ENCODE measurements at places on chromosomes 11 and 22.

- peak; percentile 71 for DNase-seq
Observed at GRCh38 chr11:62728171-62728988, at the start of gene TTC9C. TSS of gene TTC9C (plus strand) at chr11:62728486. CDS start at chr11:62728849, 363 bp downstream.

GRCh38 chr11:29200791-29201562 is 815.9 kb downstream of the KCNA4 start:
- DNase-seq, result no peak

DNA sequence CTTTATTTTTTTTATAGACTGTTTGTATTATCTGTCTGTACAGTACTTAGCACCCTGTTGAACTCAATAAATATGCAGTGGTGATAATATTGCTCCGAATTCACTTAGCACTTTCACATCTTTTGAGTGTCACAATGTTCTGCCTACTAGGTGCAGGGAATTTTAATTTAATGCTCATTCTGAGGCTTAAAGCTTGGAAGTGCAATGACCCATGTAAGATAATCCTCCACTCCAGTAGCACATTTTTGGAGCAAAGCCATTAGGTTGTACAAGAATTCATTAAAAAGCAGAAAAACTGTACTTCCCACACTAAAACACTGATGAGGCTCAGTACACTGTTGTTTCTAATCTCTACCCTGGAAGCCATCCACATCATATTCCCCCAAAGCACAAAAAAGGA is 255.3 kb upstream of the MTNR1B start:
- DNase-seq, result no peak

DNA sequence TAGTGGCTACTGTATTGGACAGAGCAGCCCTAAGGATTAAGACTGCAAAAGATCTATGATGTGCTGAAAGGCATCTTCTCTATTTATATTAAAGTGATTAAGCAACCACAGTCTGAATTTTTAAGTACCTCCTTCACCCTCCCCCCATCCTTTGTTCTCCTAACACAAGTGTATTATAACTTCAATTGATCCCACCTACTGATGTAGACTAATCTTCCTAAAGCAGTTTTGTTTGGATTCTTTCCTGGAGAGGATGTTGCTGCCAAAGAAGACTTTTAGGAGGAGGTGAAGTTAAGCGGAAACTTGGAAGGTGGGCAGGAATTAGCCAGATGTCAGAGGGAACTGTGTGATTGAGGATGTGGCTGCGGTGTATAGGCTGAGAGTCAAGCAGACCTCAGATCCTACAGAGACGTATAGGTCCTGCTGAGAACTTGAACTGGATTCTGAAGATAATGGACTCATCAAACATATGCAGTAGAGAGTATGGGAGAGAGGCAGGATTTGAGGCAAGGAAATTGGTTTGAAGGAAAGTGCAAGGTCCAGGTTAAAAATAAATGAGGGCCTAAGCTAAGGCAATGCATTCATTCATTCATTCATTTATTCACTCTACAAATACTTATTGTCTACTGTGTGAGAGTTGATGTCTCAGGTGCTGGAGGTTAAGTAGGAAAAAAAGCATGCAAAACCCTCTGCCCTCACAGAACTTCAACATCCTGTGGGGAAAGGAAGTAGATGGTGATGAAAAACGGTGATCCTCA is 5.2 kb upstream of the RASSF10 start:
- DNase-seq, result no peak

- DNase-seq, result no peak
Observed at GRCh38 chr11:115257678-115258077, 246.5 kb downstream of the CADM1 start.

DNA sequence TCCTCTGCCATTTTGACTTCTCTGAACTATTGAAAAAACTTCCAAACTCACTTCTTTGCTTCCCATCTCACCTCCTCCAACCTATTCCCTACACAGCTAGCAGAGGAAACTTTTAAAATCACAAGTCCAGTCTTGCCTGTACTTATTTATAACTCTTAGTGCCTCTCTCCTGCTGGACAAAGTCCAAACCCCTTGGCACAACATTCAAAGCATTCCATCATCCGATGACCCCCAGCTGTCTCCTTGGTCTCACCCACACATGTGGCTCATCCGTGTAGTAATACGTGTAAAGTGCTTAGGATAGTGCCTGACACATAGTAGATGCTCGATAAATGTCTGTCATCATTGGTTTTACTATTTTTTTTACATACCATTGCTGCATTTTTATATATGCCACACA is 101.4 kb downstream of the PARVA start:
- no peak for DNase-seq

- DNase-seq, result no peak
Observed at GRCh38 chr11:96130061-96130620, 206.2 kb upstream of the MTMR2 start.

GRCh38 chr11:115869780-115870431 is 365.7 kb upstream of the CADM1 start:
- DNase-seq, result no peak

Measured in stimulated activated CD4-positive, alpha-beta T cell treated with anti-CD3 and anti-CD28 coated beads, Interleukin-1b, Interleukin-23, amount 100 ng/mL, for 24 hours (primary cell).